ENCODE measurements at places on chromosomes 6 and 20. TPM values are rescaled to one million over a fixed set of nuclear protein-coding genes. Genes with fewer than 3 reads are reported as not detected.

MLN gene
- not detected for polyA plus RNA-seq

INSM1 gene
- not detected for polyA plus RNA-seq

RIMS1 gene
- polyA plus RNA-seq = 1.7 TPM

TMEM170B gene
- polyA plus RNA-seq = 0.14 TPM

PPP1R16B gene
- 0.34 TPM for polyA plus RNA-seq

CRIP3 gene
- not detected for polyA plus RNA-seq

TAP2 gene
- 5.1 TPM for polyA plus RNA-seq

C20orf141 gene
- polyA plus RNA-seq = not detected

XKR7 gene
- polyA plus RNA-seq = not detected

CASS4 gene
- polyA plus RNA-seq = 10.4 TPM

ADGRF5 gene
- 0.28 TPM for polyA plus RNA-seq

OR2B6 gene
- polyA plus RNA-seq = not detected

ADAM33 gene
- polyA plus RNA-seq = 17.4 TPM

CNKSR3 gene
- polyA plus RNA-seq = 1.9 TPM

ZHX3 gene
- 9.8 TPM for polyA plus RNA-seq

KCNB1 gene
- not detected for polyA plus RNA-seq

PXMP4 gene
- polyA plus RNA-seq = 16.4 TPM

ADTRP gene
- 2.6 TPM for polyA plus RNA-seq

LAMA5 gene
- polyA plus RNA-seq = 4.3 TPM

WRNIP1 gene
- polyA plus RNA-seq = 17.0 TPM
